ENCODE measurements at places on chromosomes 2 and 18. TPM values are rescaled to one million over a fixed set of nuclear protein-coding genes. Genes with fewer than 3 reads are reported as not detected.

Gene PID1
- 8.2 TPM for total RNA-seq

DNA sequence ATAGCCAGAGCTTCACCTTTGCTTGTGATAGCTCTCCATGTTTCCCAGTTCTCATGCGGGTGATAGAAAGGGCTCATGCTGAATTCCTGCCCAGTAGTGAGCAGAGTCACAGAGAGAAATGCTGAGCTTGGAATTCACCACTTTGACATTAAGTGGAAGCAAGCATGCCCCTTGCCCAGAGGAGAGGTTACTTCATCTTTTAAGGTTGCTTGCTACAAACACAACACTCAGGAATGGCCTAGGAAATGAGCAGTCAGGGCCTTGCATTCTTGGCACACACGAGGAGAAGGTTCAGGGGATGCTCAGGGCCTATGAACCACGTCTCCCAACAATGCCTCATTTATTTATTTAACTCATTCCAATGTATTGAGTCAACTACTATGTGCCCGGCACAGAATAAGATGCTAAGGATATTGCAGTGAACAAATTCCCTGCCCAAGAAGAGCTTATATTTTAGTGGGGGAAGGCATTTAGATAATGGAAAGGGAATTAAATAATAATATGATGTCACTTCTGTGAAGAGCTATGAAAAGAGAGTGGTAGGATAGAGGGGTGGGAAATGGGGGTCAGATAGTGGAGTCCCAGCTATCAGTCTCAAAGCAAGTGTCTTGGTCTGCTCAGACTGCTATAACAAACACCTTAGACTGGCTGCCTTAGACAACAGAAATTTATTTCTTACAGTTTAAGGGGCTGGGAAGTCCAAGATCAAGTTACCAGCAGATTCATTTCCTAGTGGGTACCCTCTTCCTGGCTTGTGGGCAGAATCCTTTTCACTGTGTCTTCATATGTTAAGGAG is 42.1 kb downstream of the DDX18 start:
- H3K4me3 ChIP-seq = peak overlapping the region; percentile 74
- DNase-seq = peak; percentile 96
- peaks cover 36% of the 10 kb centered on the region for H3K4me1 ChIP-seq

- no peak overlapping the region for H3K27ac ChIP-seq
- DNase-seq = no peak
- H3K36me3 ChIP-seq = peaks cover 14% of the 10 kb centered on the region
- H3K4me1 ChIP-seq = peaks cover 43% of the 10 kb centered on the region
- no peak overlapping the region for H3K4me3 ChIP-seq
Observed at GRCh38 chr2:67900826-67901225, 162.0 kb downstream of the C1D start.

DNA sequence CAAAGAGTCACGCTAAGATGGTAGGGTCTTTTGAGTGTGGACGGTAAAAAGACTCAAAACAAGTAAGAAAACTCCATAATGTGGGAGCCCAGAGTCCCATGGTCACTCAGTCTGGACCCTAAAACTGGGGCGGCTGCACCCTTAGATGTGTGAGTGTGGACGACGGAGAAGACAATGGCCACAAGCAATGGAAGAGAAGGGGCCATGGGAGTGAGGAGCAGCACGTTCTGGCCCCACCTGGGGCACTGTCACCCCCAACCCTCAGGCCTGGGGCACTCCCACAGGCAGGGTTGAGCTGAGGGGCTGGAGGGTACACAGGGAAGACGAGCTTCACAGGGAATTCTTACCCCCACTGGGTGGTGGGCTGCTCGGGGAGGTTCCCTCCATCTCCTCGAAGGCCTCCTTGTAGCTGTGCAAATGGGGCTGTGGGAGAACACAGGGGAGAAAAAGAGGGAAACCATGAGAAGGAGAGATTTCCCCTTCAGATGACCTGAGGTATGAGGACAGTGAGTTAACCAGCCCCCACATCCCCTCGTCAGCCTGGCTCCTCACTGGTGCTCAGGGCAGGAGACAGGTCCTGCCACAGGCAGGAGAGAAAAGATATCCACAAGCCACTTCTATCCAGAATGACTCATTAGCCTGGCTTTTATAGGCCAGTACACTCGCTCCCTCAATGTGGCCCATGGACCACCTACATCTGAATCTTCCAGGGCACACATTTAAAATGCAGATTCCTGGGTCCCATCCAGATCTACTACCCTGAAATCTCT is 167.9 kb downstream of the TNS1 start:
- peaks cover 7% of the 10 kb centered on the region for H3K27me3 ChIP-seq
- peak; percentile 36 for DNase-seq
- H3K36me3 ChIP-seq = peaks cover 30% of the 10 kb centered on the region
- peaks cover 35% of the 10 kb centered on the region for H3K4me1 ChIP-seq
- H3K4me3 ChIP-seq = no peak overlapping the region
- peak overlapping the region; percentile 96 for H3K27ac ChIP-seq

DNA sequence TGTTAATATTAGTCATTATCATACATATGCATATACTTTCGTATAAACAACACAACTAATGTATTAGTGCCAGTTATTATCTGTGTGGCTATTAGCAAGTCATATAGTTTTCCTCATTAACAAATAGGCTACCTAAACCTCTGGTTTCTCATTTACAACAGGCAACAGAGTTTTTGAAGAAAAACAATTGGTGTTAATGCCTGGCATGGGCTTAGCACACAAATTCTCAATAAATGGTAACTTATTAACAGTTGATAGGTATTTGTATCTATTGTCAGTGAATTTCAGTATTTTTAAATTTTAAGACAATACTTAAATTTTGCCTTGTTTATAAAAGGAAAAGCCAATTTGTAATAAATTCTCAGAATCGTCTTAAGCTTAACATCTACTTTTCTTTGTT is 182.5 kb downstream of the PMAIP1 start:
- H3K27me3 ChIP-seq = peaks cover 15% of the 10 kb centered on the region
- H3K36me3 ChIP-seq = no peaks in the 10 kb centered on the region
- no peaks in the 10 kb centered on the region for H3K4me1 ChIP-seq
- no peak overlapping the region for H3K27ac ChIP-seq
- H3K4me3 ChIP-seq = no peak overlapping the region

DNA sequence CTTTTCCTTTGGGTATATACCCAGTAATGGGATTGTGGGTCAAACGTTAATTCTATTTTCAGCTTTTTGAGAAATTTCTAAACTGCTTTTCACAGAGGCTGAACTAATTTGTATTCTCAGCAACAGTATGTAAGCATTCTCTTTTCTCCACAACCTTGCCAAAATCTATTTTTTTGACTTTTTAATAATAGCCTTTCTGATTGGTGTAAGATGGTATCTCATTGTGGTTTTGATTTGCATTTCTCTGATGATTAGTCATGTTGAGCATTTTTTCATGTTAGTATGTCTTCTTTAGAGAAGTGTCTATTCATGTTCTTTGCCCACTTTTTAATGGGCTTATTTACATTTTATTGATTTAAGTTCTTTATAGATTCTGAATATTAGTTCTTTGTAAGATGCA is 145.5 kb downstream of the TRABD2A start:
- H3K4me3 ChIP-seq = no peak overlapping the region
- peaks cover 9% of the 10 kb centered on the region for H3K27me3 ChIP-seq
- DNase-seq = peak; percentile 66
- H3K36me3 ChIP-seq = peaks cover 13% of the 10 kb centered on the region

DNA sequence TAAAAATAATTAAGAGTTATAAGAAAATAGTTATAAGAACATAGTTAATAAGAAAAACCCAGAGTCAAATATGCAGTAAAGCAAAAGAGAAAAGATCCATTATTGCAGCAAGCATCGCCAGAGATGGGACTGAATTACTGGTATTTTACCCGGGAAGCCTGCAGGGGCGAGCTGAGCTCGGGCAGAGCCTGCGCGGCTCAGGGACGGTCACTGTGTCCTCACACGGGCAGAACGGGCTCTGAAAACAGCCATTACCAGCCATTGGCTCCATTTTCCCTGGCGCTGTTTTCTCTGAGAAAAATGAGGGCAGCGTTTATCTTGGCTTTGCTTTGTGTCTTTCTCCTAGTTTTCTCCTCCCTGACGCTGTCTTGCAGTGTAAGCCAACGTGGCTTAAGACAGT is 95.3 kb upstream of the ALKAL2 start:
- H3K36me3 ChIP-seq = no peaks in the 10 kb centered on the region
- no peaks in the 10 kb centered on the region for H3K4me1 ChIP-seq
